ENCODE measurements at places on chromosomes 13 and 19.

GRCh38 chr19:31502536-31503170, 153.4 kb upstream of the TSHZ3 start:
- no peak for DNase-seq

DNA sequence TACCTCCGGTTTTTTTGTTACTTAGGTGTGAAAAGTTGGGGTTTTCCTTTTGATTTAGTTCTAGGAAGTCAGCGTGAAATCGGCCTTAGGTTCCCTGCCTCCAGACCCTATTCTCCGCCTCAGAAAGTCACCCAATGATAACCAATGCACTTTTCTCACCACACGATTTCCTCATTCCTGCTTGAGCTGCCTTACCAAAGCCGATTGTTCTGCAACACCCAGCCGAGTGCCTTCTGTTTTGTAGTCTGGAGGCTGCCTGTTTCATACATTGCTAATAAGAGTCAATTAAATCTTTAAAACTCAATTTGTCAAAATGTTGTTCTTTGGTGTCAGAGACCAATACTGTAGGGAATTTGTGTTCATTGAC, 39.7 kb downstream of the GJA3 start:
- no peak for DNase-seq

- no peak for DNase-seq
These were observed 16.2 kb upstream of the MIR17HG start for GRCh38 chr13:91331047-91331915.

DNA sequence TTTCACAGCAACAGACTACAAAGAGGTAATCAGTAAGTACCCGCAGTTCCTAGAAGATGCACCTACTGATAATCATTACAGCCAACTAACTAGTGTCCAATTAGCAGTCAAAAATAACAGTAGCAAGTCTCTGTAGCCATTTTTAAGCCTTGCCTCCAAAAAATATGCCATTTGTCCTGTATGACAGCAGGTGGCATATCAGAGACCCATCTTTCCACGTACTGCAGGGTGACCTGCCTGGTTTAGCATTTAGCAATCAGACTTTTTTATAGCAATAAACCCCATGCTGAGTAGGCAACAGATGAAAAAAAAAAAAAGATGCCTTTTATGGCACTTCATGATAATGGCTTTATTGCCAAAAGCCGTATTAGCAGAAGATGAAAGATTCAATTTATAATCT, 155.3 kb upstream of the LSM14A start:
- no peak for DNase-seq

- DNase-seq, result no peak
These were observed 15.2 kb upstream of the F7 start for GRCh38 chr13:113090415-113090770.

- DNase-seq, result no peak
These were observed 93.7 kb downstream of the TRPC4 start for GRCh38 chr13:37775871-37776270.

- DNase-seq, result no peak
These were observed 14.6 kb downstream of the ZNF69 start for GRCh38 chr19:11902228-11902627.

DNA sequence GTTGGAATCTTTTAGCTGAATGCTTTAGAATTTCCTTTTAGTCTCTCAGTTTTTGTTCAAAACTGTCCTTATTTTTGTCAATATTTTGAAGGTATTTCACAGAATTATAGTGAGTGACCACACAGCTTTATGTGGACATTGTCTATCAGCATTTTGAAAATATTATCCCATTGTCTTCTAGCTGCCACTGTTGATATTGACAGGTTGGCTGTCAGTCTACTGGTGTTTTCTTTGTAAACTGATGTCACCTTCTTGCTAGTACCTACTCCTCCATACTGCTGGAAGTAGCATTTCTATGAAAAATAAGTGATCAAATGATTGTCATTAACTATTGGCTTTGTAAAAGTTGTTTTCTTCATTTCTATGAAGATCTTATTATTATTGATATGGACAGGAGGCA, 256.8 kb downstream of the KLF12 start:
- no peak for DNase-seq

- DNase-seq, result peak; percentile 73
These were observed at the start of gene PEAK3 for GRCh38 chr19:2282062-2282861. PEAK3 (minus strand) TSS chr19:2282175; CDS start chr19:2280931, 1,244 bp downstream.

DNA sequence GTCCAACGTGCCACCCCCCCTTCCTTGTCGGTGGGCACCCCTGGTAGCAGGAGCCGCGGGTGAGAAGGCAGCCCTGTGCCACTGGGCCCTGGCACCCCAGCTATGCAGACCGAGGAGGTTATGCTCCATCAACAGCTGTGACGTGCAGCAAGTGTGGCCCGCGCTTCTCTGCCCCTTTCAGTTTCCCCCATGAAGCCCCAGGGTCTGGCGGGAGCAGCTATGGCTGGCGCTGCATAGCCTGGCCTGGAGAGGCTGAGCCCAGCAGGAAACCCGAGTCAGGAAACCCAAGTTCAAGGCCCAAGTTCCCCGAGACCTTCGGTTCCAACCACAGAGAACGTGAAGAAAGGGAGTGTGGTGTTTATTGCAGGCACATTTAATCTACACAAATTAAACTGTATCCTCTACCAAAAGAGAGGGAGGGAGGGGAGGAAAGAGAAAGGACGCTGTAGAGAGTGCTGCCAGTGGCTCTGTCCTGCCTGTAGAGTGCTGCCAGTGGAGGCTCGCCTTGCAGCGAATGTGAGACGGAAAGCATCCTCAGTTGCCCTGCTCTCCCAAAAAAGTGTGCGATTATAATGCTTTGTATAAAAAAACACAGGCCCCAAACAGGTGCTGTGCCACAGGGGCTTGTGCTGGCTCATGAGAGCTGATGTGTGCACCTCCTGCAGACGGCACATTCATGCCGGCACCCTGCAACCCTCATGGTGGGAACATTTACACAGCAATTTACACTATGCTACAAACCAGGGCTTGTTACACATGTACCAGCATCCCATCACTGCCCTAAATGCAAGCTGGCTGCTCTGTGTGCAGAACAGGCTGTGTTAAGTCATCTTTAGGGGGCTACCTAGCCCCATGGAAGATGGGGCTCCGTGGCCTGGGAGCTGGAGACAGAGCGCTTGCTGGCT, 16.3 kb downstream of the POP4 start:
- peak; percentile 51 for DNase-seq

DNA sequence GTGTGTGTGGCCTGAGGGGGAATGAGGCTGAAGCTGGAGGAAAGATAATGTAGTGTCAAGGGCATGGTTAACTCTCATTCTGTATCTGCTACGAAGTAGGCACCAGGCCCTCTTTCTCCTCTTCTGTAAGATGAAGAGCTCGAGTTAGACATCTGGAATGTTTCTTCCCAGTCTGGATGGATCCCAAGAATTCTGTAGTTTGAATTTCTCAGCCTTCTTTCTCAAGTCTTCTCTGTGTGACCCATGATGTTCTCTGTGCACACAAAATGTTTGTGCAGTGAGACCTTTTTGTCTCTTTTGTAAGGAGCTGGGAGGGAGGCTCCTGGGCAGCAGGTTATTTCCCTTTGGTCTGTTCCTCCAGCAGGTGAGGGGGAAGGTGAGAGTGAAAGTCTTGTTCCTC, 13.7 kb downstream of the FGF9 start:
- no peak for DNase-seq

- DNase-seq, result no peak
These were observed 47.9 kb downstream of the USPL1 start for GRCh38 chr13:30665638-30666037.

DNA sequence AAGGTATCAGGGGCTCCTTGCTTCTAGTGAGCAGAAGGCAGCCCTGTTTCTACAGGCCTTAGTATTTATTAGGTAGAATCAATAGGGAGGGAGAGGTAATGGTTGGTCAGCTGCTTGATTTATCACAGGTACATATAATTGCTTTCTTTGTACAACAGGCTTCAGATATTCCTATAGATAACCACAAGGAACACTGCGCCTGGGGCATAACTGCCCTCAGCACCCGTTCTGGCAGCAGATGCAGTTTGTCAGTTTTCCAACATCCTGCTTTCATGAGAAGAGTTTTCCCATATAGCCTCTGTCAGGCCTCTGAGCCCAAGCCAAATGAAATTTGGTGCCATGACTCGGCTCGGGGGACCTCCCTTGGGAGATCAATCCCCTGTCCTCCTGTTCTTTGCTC, 12.4 kb upstream of the ZNF486 start:
- DNase-seq, result no peak

GRCh38 chr19:29566496-29567054, 39.5 kb upstream of the POP4 start:
- no peak for DNase-seq

- peak; percentile 44 for DNase-seq
These were observed 351.5 kb downstream of the KLF12 start for GRCh38 chr13:73782450-73783449.

GRCh38 chr13:47794963-47795362, 206.1 kb downstream of the SUCLA2 start:
- peak; percentile 22 for DNase-seq

DNA sequence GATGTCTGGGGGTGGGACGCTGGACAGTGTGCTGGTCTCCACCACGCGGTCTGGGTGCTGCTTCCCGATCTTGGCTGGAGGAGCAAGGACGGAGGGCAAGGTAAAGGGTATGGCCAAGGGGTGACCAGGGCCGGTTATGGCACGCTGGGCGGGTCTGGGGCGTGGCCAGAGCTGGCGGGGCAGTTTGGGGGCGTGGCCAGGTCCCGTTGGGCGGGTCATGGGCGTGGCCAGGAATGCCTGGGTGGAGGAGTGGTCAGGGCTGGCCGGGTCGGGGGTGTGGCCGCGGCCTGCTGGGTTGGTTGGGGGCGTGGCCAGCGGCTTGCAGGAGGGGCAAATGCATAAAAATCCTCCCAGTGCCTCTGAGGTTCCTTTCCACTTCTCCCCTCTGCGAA, 19.2 kb downstream of the GPX4 start:
- DNase-seq, result peak; percentile 70

- DNase-seq, result no peak
These were observed 24.2 kb downstream of the EPN1 start for GRCh38 chr19:55699221-55699620.

GRCh38 chr13:98543378-98544103, 33.4 kb downstream of the STK24 start:
- DNase-seq, result no peak

- no peak for DNase-seq
These were observed 78.9 kb downstream of the RXFP2 start for GRCh38 chr13:31818236-31818635.

DNA sequence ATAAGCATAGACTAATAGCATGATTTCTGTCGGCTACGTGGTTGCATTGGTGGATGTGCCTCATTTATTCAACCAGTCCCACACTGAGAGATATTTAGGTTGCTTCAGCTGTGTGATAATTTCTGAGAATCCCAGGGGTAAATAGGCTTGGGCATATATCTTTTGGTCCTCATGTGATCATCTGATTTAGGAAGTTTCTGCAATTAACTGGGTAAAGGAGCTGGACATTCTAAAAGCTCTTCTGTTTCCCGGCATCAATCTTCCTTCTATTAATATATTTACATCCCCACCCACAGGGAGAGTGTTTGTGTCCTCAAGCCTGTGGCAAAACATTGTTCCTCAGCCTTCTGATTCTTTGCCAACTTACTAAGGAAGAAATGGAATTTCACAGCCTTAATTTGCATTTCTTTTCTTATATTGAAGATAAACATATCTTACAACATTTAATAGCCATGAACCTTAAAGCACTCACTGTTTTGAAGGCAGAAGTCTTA, 431.6 kb downstream of the RFC3 start:
- no peak for DNase-seq

- peak; percentile 56 for DNase-seq
These were observed 622 bp downstream of the DNM2 start for GRCh38 chr19:10718205-10719196.

DNA sequence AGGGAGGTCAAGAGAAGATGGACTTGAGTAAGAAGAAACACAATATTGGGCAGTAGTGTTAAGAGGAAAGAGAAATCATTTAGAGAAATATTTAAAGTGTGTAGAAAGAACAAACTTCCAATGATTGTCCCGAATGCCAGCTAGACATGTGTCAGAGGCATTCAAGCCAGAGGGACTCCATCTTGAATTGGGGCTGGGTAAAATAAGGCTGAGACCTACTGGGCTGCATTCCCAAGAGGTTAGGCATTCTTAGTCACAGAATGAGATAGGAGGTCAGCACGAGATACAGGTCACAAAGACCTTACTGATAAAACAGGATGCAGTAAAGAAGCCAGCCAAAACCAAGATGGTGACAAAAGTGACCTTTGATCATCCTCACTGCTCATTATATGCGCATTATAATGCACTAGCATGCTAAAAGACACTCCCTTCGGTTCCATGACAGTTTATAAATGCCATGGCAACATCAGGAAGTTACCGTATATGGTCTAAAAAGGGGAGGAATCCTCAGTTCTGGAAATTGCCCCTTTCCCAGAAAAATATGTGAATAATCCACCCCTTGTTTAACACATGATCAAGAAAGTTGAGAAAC, 127.0 kb upstream of the IPO5 start:
- no peak for DNase-seq

DNA sequence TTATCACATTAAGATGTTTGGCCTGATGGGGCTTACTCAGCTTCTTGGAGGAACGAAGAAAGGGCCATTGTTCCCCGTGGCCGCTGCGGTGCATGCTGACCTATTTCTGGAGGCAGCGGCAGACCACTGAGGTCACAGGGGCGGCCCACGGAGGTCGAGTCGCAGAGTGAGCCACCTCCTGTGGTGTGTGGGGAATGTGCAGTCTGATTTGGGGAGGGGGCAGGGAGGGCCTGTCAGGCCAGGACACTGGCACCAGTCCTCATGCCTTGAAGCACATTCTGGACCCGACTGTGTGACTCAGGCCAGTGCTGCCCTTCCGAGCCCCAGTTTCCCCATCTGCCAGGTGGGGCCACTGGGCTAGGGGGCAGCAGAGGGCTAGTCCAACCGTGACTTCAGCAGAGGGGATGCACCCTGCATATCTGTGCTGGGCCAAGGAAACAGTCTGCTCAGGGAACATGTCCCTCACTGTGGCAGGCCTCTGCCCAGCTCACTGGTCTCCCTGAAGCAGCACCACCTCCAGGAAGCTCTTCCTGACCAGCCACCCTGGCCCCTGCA, 6.3 kb downstream of the SLC7A10 start:
- no peak for DNase-seq

DNA sequence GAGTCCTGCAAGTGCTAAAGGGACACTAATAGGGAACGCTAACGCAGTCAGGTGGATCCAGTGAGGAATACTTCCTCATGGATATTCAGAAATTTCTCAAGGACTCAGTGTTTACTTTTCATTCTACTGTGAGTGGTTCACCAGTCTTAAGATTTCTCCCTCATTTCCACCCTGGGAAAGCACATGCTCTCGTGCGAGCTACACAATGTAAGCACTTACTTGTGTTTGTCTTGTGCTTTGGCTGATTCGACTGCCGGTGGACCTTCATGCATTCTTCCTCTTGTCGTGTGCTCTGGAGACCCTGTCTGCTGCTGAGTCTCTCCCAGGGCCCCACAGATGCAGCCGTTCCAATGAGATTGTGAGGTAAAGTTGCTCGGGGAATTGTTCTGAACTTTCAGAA, 180.1 kb downstream of the NUFIP1 start:
- DNase-seq, result no peak

- DNase-seq, result no peak
These were observed 110.4 kb downstream of the CRYL1 start for GRCh38 chr13:20415306-20415679.

GRCh38 chr13:31909864-31910551, 121.6 kb upstream of the FRY start:
- DNase-seq, result peak; percentile 70
